ENCODE measurements at places on chromosomes 16 and 17. TPM values are rescaled to one million over a fixed set of nuclear protein-coding genes. Genes with fewer than 3 reads are reported as not detected.

DNA sequence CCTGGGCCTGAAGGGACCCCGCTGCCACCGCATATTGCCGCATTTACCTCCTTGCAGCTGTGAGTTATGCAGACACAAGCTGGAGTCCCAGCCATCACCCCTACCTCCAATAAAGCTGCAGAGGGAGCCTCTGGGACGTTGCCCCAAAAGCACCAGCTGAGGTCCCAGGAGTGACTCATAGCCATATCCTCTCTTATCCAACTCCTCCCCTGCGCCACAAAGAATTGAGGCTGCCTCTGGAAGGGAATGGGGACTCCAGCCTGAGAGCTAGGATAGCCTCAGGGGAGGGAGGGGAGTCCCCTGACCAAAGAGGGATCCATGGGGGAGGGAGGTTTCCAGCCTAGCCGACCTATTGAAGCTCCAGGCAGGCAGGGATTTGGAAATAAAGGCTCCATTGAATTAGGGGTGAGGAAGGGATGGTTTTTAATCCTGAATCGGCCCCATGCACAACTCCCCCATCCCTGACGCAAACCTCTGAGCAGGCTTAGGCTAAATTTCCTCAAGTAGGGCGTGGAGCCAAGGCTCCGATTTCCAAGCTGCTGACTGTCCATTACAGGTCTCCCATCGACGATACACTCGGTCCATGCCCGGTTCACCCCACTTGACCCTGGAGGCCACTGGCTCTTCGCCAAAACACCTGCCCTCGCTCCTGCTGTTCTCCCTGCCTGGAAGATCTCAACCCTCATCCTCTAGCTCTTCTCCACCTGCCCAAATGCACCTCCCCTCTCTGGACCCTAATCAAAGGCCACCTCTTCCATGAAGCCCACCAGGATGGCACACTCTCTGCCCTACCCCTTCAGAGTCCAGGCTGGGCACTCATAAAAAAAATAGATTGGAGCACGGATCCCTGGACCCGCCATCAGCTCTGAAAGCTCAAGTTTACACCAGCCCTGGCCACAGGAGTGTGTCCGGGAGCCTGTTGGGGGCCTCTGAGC lies 27.5 kb downstream of the PIMREG start:
- no peak for DNase-seq

SBK1 gene
- total RNA-seq, result 0.05 TPM

DNA sequence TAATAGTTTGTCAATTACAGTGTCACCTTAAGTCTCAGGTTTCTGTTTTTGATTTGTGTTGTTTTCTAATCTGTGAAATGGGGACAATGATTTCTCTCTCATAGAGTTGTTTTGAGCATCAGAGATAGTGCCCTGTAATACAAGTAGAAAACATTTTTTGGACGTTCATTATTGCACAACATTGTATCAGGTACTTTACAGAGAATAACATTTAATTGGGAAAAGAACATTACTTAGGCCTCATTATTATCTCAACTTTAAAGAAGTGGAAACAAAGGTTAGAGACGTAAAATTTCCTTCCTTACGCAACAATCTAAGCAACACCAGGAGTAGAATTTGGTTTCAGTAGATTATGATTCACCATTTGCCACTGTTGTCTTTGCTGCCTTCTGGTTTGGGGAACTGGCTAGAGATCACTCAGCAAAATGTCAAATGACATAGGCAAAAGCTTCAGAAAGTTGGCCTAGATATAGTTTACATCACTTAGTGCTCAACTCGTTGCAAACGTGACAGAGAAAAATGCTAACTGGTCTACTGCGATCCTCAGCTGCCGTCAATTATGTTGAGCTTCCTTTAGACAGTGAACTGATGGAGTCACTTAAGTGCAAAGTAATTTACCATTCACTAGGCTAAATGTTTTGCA lies 1026.8 kb downstream of the CDH11 start:
- DNase-seq, result no peak

ZNF597 gene
- total RNA-seq, result 1.2 TPM

KRTAP2-3 gene
- not detected for total RNA-seq

- DNase-seq, result no peak
Observed at GRCh38 chr16:14494396-14494966, 135.6 kb downstream of the PARN start.

- DNase-seq, result no peak
Observed at GRCh38 chr17:67685351-67685750, 32.4 kb upstream of the NOL11 start.

GRCh38 chr17:67374329-67375053 lies 2.6 kb upstream of the PITPNC1 start:
- peak; percentile 78 for DNase-seq

DNA sequence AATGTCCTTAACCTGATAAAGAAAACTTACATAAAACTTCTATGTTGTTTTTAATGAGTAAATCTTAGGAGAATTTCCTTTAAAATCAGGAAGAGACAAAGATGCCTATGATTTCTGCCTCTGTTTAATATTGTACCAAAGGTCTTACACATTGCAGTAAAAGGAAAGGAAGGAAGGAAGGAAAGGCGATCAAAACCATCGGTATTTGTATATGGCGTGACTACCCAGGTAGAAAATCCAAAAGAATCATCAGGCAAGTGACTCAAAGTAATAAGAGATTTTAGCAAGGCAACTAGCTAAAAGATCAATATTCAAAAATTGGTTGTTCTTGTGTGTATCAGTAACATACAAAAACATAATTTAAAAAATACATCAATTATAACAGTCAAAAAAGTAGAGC lies 3.5 kb downstream of the ICAM2 start:
- DNase-seq, result no peak

GRCh38 chr16:86095131-86095752 lies 196.3 kb downstream of the IRF8 start:
- no peak for DNase-seq

DNA sequence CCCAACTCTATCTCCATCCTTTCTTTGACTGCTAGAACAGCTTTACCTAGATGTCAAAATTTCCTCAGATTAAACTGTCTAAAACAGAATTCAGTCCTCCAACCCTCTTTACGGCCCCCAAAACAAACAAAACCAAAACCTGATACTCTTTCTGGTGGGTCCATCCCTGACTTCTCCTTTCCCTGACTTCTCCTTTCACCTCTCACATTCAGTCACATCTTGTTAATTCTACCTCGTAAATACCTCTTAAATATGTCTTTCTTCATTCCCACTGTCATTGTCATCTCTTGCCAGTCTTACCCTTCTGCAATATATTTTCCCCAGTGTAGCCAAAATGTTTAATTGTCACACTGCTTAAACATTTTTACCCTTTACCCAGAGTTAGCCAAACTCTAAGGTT lies 4.6 kb downstream of the PPM1E start:
- DNase-seq, result no peak

RASD1 gene
- total RNA-seq, result 0.89 TPM

GRCh38 chr16:4954714-4955113 lies 3.4 kb upstream of the SEC14L5 start:
- no peak for DNase-seq

- DNase-seq, result peak; percentile 40
Observed at GRCh38 chr17:35460354-35460851, 11.8 kb upstream of the SLFN13 start.

DNA sequence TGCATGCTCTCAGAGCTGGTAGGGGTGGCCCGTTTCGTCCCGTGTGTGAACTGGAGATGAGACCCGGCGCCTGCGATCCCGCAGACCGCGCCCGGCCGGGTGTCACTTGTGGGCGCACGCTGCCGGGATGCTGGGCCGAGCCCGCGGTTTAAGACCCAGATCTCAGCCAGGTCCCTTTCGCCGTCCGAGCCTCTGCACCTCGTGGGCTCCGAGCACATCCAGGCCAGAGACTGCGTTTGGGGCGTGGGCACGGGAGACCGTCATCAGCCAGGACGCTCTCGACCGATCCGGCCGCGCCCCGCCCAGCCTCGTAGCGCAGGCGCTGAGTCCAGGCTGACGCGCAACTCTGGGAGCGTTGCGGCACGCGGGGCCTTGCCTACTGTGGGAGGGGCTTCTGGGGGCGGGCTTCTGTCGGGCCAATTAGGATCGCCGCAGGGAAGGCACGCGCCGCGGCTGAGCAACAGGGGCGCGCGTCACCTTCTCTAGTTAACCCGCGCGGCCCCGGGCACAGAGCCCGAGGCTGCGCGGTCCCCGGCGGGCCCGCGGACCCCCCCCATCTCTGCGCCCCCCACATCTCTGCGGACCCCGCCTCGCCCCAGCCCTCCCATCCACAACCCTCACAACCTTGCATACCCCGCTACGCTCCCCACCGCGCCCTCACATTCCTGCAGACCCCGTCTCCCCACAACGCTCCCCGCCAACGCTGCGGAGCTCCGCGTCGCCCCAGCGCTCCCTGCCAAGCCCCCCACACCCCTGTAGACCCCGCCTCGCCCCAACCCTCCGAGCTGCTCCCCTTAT lies 687 bp upstream of the CEMP1 start:
- DNase-seq, result peak; percentile 97

DNA sequence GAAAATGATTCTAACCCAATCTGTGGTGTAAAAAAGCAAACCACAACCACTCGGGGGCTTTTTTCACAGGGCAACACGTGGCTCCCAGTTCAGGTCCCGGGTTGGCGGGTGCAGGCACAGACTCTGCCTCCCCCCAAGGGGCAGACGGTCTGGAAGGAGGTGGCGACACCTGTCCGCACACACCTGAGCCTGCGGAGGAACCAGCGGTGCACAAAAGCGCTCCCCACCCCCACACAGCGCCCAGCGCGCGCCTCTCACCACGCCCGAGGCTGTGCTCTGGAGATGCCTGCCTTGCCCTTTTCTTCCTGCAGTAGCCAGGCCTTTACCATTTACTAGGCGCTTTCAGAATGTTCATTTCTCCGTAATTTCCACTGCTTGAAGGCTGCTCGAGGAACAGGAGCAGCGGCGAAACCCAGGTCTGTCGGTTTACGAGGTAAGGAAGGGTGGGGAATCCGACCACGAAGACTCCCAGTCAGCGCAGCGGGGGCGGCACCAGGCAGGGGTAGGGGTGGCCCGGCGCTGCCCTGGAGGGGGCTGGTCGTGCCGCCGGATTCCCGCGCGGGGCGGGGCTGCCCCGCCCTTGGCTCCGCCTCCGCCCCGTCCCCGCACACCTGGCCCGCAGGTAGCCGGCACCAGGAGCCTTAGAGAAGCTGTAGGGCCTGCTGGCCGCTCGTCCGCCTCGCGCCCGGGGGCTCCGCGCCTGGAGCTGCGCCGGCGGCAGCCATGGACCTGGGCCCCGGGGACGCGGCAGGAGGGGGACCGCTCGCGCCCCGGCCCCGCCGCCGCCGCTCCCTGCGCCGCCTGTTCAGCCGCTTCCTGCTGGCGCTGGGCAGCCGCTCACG lies at the start of gene USP43:
Gene USP43, plus strand, starts transcription at position 608 of the 842 bp plus-strand sequence. Its CDS starts 116 bp downstream, at position 724.
- peak; percentile 37 for DNase-seq

ST6GALNAC1 gene
- total RNA-seq, result 2.1 TPM

KRTAP4-4 gene
- total RNA-seq, result not detected

PDILT gene
- not detected for total RNA-seq

GRCh38 chr16:8474587-8474986 lies 115.7 kb downstream of the TMEM114 start:
- DNase-seq, result no peak

DNA sequence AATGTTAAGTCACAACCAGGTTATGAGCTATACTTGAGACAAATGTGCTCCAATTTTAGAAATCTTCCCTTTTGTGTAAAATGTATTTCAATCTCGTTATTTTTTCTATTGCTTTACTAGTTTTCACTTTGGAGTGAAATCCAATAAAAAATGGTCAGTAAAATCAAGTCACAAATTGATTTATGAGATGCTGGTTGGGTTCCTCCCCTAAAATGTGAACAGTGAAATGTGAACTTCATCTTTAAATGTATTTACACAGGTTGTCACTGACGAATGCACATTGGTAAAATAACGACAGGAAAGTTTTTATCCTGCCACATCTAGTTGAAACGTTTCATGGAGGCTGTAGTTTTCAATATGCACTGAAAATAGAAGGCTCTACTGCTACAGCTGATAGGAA lies 55.5 kb downstream of the COX10 start:
- no peak for DNase-seq

PYDC1 gene
- not detected for total RNA-seq

Measured in liver (tissue), 10 donors.